ENCODE measurements at places on chromosomes 2 and 18.

GRCh38 chr18:78798402-78799175, 181.0 kb upstream of the SALL3 start:
- no peak for DNase-seq

GRCh38 chr2:31163011-31163539, 24.8 kb upstream of the GALNT14 start:
- no peak for DNase-seq

- DNase-seq = no peak
Measured at GRCh38 chr2:223097888-223098383, 45.9 kb downstream of the KCNE4 start.

- DNase-seq = no peak
Measured at GRCh38 chr18:4831791-4832375, 365.2 kb downstream of the AKAIN1 start.

GRCh38 chr18:58847383-58848071, 17.1 kb upstream of the ZNF532 start:
- peak; percentile 25 for DNase-seq

Measured in hippocampal formation (tissue), 2 donors.